GF-D8 (cell line): ENCODE measurements at places on chromosomes 3 and 15.

- DNase-seq = no peak
Measured at GRCh38 chr3:129504471-129505100, 23.9 kb upstream of the RHO start.

GRCh38 chr15:31440754-31441311 lies 114.2 kb downstream of the KLF13 start:
- DNase-seq = no peak

DNA sequence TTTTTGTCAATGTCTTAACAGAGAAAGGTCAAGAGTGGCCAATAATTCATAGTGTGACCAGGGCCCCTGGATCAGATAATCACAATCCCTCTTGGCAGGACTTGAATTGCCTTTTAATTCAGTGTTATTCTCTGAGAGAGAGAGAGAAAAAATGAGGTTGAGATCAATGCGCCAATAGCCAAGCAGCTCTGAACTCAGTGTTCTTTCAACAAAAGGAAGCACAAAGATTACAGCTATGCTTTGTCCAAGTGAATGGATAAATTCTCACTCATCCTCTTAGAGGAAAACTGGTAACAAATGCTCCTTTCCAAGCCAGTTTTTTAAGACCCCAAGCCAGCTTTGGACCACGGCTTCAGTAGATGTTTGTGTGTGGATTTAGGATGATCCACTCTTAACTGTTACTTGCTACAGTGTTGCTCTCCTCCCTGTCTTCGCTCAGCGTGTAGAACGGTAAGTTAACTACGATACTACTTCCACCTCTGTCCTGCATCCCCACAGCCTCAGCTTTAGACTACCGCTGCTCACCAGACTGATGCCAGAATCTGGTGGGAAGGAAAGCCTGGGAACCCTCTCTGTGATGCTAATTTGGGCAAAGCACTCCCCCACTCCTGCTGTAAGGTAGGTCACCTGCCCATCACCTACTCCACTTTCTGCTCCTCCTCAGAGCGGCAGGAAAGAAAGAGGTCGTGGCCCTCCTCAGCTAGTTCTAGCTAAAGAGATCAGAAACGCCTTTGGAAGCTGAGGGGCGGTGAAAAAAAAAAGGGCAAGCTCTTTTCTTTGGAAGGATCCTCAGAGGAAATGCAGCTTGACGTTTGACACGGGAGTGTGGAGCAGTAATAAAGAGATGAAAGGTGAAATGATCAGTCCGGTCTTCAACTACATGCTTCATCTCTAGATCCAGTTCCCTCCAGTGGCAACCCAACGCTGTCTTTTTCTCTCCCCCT lies 46.8 kb upstream of the LPP start:
- no peak for DNase-seq

DNA sequence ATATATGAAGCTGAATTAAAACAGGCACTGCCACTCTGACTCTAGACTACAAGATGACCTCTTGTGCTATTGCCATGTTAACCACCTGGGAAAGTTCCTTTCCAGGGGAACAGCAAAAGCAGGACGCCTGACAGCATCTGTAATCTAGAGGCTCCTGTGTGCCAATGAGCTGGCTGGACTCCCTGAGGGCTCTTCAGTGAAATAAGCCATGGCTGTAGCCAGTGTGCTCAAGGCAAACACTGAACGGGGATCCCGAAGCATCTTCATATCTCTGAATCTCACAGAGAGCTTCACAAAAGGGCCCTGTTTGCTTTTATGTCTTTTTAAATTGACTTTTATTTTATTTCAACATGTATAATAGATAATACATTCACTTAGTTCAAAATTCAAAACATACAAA lies 57.2 kb downstream of the BFSP2 start:
- DNase-seq = no peak

GRCh38 chr3:30311781-30312180 lies 294.6 kb upstream of the TGFBR2 start:
- DNase-seq = no peak

GRCh38 chr3:150494411-150494977 lies 51.8 kb downstream of the SERP1 start:
- no peak for DNase-seq

DNA sequence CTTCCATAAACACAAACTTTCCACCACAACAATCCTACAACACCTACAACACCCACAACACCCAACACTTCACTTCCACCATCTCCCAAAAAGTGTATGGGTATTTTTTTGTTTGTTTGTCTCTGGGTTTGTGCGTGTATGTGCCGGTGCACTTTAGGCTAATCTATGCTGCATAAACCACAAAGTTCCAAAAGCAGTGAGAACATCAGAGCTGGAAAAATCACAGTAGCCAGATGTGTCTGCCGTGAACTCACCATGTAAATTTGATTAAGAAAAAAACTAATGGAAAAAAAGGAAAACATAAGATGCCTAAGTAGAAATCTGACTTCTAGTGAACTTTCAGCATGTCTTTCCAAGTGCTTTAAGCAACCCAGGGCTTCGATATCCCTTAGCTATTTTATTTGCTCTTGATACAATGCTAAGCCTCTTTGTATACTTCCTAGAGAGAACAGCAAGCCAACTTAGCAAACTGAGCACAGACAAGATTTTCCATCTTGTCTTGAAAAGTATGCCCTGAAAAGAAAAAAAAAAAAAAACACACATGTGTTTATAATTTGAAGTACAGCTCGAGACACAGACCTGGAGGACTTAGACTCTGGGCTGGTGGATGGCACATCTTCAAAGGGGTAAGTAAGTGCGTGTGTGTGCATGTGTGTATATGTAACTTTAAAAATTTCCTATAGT lies 91.4 kb downstream of the WWTR1 start:
- no peak for DNase-seq

DNA sequence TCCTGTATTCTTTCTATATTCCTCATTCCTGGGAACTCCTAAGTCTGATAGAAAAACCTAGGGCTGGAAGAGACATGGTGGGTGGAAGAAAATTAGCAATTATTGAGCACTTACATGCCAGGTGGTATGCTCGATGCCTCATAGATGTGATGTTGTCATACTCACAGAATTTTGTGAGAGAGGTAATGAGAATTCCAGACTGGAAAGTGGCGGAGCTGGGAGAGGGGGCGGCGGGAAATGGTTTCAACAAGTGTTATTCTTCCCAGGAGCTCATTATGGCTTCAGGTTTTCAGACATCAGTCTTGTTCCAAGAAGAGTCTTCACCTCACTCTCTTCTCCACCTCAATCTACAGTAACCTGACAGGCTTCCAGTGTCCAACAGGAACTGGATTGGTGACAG lies 16.2 kb downstream of the TIMP4 start:
- DNase-seq = no peak

DNA sequence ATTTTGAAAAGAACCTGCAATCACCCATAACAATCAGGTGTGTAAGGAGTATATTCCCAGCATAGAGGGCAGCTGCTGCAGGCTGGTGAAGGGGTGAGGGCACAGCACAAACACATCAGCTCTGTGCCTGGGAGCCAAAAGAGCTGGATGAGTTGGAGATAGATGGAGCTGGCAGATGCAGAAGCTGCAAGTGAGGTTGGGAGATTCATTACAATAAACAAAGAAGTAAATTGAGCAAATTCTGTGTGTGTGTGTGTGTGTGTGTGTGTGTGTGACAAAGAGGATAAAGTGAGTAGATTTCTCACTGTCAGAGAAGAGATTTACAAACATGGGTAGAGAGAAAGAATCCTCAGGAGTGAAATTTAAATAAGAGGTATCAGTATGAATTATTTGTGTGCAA lies 994.7 kb downstream of the EPHA3 start:
- no peak for DNase-seq

DNA sequence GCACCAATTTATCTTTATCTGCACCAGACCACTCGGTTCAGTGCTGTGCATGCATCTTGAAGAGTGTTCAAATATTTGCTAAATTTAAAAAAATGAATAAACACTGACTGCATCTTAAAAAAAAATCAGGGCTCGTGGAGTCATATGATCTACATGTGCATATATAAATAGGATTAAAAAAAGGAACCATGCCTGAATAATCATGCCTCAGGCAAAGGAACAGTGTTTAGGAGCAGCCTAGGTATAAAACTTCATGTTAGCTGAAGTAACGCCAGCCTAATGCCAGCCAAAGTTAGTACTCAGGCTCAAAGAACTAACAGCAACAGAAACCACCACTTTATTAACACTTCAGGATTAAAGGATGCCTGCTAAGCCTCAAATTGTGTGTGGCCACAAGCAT lies 9.5 kb downstream of the ABCC5 start:
- DNase-seq = no peak

- no peak for DNase-seq
Measured at GRCh38 chr3:116808725-116809124, 99.1 kb downstream of the TUSC7 start.
